ENCODE measurements at places on chromosomes 7 and 10.

DNA sequence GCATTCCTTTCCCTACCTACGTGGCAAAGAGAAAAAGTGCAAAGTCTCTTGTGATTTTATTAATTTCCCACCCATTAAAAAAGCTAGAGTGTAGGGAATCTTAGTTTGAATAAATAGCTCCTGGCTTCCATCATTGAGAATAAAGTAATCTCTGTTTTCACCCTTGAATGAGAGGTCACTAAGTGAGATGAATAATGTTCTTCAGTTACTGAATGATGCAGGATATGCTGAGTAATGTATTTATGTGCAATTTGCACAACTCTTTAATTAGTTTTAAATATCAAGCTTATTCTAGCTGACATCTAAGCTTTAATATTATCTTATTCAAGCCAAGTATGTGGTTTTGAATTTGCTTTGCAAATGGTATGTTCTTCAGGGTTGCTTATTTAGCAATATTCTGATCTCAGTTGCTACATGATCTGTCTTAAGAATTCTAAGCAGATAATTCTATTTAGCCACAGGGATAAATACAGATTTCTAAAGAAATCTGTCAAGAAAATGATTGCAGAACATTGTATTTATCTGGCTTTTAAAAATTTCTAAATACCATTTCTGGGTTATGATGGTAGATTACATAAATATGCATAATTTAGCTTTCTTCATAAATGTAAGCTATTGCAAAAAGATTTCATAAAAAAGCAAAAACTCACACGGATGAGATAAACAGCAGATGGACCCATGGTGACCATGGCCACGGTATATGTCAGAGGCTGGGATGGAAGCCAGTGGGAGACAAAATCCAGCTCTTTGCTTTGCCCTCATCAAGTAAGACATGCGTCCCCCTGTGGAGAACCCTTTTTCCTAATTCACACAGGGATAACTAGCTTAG is 141.0 kb downstream of the MACC1 start:
- no peak for DNase-seq

DNA sequence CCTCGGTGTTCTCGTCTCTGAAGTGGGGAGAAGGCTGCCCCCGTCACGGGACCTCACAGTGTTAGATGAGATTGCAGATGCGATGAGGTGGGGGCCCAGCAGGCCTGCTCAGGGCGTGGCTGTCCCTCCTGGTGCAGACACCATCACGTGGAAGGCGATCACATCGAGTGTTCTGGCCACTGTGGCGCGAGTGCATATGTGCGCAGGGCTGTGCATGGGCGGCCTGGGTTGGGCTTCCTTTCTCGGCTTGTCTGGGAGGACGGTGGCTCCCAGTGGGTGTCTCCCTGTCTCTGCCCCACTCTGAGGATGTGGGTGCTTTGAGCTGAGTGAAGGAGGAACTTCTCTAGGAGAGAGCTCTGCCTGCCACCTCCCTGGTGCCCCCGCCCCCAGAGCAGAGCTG is 83.1 kb downstream of the LHPP start:
- DNase-seq, result no peak

DNA sequence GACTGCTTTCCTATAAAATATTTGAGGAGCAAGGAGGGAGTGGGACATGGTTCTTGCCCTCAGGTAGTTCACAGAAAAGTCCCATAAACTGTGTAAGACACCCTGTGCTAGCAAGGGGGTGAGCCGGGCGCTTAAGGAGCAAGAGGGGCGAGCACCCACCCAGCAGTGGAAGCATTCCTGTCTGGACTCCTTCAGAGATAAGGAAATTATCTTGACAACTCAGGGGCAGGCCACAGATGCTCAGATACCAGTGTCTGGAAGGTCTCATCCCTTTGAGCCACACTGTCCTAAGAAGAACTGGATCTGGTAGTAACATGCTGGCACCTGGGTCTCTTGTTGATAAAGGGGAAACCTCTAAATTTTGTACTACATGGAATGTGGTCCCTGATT is 54.1 kb downstream of the DAGLB start:
- DNase-seq, result no peak

DNA sequence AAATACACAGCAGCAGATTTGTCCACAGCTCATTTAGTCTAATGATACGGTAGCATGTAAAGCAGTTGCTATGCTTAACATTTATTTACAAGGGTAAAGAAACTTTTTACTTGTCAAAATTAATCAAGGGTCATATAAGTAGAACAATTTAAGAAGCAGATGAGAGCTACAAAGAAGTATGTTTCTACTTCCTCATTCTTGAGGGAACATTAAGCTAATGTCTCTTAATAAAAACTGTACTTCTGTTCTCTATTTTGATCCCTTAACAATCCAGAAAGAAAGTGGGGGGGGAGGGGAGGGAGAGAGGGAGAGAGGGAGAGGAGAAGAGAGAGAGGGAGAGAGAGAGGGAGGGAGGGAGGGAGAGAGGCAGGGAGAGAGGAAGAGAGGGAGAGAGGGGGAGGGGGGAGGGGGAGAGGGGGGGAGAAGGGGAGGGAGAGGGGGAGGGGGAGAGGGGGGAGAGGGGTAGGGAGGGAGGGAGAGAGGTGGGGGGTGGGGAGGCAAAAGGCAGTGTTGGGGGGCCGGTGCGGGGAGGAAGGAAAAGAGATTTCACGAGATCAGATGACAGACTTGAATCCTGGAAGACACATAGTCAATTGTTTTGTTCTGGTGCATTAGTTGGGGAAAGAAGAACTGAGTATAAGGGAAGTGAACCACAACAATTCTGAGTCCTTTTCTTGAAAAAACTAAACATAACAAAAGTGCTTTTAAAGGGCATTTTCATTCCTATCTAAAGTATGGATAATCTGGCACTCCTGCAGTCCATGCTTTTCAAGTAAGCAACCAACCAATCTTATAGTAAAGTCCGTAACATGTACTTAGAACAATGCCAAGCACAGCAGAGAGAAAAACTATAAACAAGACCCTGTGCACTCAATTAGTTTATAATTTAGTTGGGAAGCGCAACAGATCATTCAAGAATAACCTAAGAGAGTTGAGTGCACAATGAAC is 128.0 kb downstream of the USP6NL start:
- DNase-seq, result no peak

DNA sequence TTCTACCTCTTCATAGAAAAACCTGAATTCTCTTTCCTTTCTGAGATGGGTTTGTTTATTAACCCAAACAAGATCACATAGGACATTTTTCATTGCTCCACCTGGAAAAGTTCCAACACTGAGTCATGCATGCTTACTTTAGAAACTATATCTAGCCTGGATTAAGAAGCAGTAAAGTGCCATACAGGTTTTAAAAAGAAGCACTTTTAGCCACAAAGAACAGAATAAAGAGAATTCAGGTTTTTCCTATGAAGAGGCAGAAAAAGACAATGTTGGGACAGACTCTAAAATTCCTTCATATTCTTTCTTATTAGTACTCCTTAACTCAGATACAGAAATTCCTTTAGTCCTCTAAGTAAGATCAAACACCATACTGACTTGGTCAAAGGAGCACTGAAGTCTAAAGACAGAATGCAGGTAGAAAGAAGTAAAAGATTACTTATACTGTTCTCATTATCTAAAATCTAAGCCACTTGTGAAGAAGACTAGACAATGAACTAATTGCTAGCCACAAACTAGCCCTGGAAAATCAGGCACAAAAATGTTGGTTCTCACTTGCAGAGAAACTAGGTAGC is 241.3 kb downstream of the ANK3 start:
- DNase-seq, result no peak

DNA sequence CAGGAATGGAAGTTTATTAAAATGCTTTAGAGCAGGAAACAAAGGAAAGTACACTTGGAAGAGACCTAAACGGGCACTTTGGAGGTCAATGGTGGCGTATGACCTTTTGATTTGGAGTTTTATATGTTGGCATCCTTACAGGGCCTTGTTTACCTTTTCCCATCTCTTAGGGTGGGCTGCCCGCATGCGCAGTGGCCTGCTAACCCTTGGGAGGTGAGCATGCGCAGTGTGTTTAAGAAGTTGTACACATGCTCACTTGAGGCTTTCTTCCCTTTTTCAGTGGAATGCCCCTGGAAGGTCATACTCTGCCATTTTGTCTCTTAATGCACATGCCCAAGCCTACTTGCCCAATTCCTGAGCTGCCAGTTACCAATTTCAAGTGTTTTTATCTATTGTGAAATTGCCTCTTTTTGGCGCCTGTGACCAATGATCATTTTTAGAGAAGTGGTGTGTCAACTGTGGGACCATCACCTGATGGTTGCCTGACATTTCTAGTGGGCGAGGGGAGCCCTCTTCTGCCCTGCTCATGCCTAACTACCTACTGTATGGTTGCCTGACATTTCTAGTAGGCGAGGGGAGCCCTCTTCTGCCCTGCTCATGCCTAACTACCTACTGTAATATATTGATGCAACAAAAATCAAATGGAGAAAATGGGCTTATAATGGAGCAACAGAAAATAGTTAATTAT is 138.0 kb downstream of the PPP1R9A start:
- DNase-seq, result no peak

GRCh38 chr7:37645282-37646050 is 38.1 kb upstream of the GPR141 start:
- no peak for DNase-seq

DNA sequence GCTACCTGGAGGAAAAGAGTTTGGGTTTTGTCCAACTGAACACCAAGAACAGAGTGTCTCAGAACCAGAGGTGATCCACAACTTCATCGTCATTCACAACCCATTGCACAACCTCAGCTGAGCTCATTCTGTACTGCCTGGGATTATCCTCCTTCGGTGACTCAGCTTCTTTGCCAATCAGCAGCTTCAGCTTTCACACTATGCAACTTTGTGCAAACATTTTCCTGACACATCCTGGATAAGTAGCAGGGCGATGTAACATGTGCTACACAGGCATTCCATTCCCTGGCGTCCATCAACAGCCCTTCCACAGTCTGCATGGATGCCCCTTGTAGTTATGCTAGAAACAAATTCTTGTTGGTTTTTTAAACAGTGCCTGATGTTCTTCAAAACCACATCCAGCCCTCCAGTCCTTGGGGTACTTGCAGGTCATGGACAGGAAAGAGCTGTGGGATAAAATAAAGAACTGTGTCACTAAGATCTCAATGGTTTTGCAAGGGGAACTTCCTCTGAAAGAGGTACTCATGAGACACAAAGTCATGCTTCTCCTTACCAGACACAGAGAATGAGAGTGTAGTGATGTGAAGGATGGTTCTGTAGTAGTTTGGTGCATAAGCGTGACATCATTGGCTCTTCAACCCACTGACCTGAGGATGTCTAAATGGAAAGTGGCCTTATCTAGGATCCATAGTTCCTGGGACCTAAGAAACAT is 478.5 kb downstream of the KIF20B start:
- no peak for DNase-seq

- DNase-seq, result no peak
Observed at GRCh38 chr7:96026010-96026409, 253.7 kb downstream of the DYNC1I1 start.

DNA sequence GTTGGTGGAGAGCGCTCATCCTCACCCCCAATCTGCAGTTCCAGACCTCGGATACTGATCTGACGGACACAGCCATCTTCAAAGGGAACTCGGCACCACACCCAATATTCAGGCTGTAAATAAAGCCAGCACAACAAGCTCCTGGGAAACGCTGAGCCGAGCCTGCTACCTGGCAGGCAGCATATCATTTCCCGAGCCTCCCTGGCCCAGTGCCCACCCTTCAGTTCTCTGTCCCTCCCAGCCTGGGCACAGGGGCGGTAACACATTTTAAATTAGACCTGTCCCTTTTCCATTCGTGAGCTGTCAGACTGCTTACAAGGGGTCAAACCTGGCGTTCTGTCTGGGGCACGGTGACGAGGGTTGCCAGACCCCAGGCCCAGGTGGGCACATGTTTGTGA is 250.5 kb downstream of the ARHGAP12 start:
- no peak for DNase-seq

DNA sequence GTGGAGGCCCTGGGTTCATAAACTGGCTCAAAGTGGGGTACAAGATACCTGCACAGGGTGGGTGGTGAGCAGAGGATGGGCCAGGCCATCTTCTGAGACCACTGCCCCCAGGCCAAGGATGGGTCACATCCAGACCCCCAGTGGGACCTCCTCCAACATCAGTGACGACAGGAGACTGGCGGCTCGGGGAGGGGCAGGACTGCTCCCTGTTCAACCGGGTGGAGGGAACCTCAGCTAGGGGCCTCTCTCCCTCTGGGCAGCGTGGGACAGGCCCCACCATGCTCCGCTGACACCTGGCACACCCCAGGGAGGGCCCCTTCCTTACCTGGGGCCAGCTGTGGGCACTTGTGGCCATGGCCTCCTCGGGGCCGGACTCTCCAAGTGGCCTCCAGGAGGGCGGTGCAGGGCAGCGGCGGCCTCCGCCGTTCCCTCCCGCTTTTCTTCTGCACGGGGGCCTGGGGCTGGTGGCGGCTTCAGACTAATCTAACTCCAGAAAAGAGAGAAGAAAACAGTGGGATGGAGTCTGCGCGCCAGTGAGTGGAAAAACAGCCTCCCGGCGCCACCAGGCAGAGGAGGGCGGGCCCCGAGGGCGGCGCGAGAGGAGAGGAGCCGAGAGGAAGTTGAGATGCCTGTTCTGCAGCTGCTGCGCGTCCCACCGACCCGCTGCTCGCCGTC is at the start of gene CALHM2:
TSS of gene CALHM2 (minus strand) at position 540 of the 675 bp plus-strand sequence. CDS start 2,429 bp downstream, outside the sequence.
- peak; percentile 38 for DNase-seq

DNA sequence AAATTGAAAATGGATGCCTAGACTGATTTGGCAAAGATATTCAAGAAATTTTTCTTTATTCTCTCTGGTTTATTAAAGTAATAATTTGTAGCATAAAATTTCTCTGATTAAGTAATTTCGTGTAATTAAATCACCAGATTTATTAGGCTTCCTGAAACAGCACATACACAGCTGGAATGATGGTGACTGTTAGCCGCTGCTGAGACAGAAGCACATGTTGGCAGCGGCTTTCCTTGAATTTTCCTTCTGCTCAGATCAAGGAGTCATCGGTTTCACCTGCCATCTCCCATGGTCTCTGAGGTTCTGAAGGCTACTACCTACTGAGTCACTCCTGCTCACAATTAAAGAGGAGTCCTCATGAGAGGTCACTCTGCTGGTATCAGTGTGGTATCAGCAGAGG is 101.5 kb downstream of the GFRA1 start:
- no peak for DNase-seq

GRCh38 chr7:73518470-73518869 is 3.6 kb downstream of the BAZ1B start:
- DNase-seq, result no peak

DNA sequence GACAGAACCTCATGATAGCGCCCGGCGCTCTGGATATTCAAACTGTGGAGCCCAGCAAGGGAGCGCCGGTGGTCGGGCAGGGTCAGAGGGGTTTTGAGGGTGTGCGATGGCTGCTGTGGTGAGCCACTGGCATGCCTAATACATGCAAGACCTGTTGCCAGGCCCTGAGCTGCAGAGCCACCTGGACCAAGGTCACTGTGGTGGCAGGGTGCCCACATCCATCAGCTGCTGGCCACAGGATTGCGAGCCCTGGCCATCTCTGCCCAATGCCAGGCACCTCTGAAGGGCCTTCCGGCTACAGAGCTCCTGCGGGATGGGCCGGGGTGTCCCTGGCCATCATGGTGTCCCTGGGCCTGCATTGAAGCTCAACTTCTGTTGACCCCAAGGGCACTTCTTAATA is 123.0 kb upstream of the TNRC18 start:
- no peak for DNase-seq

GRCh38 chr10:29642990-29643389 is 8.2 kb upstream of the SVIL start:
- DNase-seq, result no peak

GRCh38 chr7:79376299-79377025 is 77.0 kb downstream of the MAGI2 start:
- DNase-seq, result no peak
